Naive thymus-derived CD8-positive, alpha-beta T cell (primary cell): ENCODE measurements at places on chromosomes 7 and 10.

DNA sequence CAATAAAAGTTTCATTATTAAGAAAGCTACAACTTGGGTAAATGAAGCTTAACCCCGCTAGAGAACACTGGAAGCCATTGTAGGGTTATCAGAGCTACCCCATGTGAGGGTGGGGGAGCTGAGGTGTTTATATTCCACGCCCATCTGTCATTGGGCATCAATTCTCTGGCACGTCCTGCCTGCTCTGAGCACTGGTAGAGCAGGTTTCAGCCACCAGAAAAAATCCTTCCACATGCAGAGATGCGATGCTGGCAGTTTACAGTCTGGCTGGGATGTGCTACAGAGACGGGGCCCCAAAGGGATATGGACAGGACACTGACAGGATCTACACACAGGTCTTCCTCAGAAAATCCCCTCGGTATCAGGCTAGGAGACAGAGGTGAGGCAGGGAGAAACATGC lies 15.9 kb upstream of the RAPGEF5 start:
- no peaks in the 10 kb centered on the region for H3K4me1 ChIP-seq
- H3K27me3 ChIP-seq = no peaks in the 10 kb centered on the region
- no peak overlapping the region for H3K27ac ChIP-seq
- no peak overlapping the region for H3K4me3 ChIP-seq

GRCh38 chr7:140230516-140230860 lies 53.7 kb upstream of the KDM7A start:
- no peaks in the 10 kb centered on the region for H3K36me3 ChIP-seq
- H3K4me1 ChIP-seq = peaks cover 62% of the 10 kb centered on the region
- peak; percentile 81 for DNase-seq
- no peaks in the 10 kb centered on the region for H3K27me3 ChIP-seq

DNA sequence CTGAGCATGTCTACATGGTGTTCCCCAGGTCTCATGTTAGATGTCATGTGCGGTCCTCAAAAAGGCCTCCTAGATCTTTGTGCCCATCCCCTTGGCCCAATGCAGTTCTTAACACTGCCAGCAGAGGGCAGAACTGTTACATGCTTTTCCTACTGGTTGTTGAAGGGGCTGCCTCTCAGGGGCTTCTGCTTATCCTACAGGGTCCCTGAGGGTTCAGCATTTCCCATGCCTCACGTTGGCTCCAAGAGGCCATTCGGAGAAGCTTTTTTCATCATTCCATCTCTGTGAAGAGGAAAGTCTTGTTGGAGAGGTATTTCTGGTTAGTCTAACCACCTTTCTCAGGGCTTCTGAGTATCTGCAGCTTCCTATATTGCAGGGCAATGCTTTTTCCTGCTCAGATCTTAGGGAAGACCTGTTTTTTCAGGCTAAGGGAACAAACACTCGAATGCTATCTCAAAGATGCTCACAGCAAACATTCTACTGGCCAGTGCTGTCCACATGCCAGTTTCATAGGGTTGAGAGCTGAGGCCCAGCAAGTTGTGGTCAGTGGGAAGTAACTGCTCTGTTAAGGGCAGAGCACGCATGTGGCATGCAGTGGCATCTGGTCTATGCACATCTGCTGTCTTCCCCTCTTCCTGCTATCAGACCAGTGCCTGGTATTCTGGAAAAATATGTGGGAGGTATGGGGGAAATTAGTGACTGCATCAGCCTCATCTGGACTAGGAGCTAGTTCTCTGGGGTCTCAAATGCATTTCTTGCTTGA lies 31.5 kb downstream of the MBL2 start:
- no peaks in the 10 kb centered on the region for H3K36me3 ChIP-seq
- no peak overlapping the region for H3K27ac ChIP-seq
- DNase-seq = no peak
- H3K4me3 ChIP-seq = no peak overlapping the region
- H3K27me3 ChIP-seq = no peaks in the 10 kb centered on the region

- no peaks in the 10 kb centered on the region for H3K36me3 ChIP-seq
- DNase-seq = peak; percentile 66
- no peaks in the 10 kb centered on the region for H3K27me3 ChIP-seq
- no peak overlapping the region for H3K27ac ChIP-seq
These were observed 78.7 kb upstream of the C1GALT1 start for GRCh38 chr7:7103343-7104313.

DNA sequence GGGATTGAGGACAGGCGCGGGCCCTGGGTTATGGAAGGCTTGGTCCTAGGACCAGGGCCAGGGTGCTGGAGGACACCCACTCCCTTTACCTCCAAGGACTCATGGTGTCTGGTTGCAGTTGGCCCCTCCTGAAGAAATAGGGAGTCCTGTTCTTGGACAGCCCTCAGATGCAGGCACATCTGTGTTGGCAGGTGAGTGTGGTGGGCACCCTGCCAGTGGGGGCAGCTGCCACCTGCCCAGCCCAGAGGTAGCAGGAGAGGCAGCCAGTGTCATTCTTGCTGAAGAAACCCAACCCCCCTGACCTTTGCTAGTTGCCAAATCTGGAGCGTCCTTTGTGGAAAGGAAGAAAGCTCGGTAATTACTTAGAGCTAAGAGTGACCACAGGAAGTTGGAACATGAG lies 8.3 kb downstream of the GALNT17 start:
- no peak overlapping the region for H3K4me3 ChIP-seq
- no peaks in the 10 kb centered on the region for H3K36me3 ChIP-seq
- DNase-seq = no peak
- H3K27ac ChIP-seq = no peak overlapping the region

DNA sequence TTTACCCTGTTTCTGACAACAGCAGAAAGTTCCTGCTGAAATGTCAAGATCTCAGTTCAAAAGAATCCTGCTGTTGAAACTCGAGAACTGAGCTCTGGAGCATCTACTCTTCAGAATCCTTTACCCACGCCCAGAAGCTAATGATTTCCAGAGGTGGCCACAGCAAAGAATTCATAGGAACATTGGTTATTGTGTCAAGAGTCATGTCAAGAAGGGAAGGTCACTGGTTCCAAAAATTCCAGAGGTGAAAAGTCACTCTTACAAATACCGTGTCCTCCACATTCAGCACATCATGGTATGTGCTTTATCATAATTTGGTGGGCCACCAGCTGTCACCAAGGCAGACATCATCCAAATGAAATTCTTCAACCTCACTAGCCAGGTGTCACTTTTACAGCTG lies 394.4 kb upstream of the NPVF start:
- DNase-seq = no peak
- H3K27me3 ChIP-seq = no peaks in the 10 kb centered on the region
- no peaks in the 10 kb centered on the region for H3K36me3 ChIP-seq
- peaks cover 36% of the 10 kb centered on the region for H3K4me1 ChIP-seq

GRCh38 chr7:37482953-37483352 lies 34.3 kb upstream of the ELMO1 start:
- H3K27ac ChIP-seq = no peak overlapping the region
- no peak overlapping the region for H3K4me3 ChIP-seq
- DNase-seq = no peak
- no peaks in the 10 kb centered on the region for H3K4me1 ChIP-seq
- H3K27me3 ChIP-seq = peaks cover 21% of the 10 kb centered on the region

GRCh38 chr10:14010101-14010558 lies 320.6 kb downstream of the FRMD4A start:
- peaks cover 50% of the 10 kb centered on the region for H3K4me1 ChIP-seq
- H3K27ac ChIP-seq = peak overlapping the region; percentile 76
- peak overlapping the region; percentile 84 for H3K4me3 ChIP-seq
- DNase-seq = no peak
- H3K36me3 ChIP-seq = no peaks in the 10 kb centered on the region

DNA sequence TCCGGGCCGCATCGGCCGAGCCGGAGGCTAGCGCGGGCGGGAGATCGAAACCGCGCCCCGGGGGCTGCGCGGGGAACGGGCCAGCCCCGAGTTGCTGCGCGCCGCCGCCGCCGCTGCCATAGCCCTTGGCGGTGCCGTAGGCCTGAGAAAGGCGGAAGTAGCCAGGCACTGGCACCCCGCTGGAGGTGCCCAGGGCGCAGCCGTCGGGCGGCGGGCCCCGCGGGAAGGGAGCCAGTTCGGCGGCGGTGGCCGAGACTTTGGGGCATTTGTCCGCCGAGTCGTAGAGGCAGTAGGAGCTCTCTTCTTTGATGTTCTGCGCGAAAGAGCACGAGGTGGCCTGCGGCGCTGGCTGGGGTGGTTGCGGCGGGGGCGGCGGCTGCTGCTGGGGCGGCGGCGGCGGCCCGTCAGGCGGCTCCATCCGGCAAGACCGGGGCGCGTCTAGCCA lies 587 bp downstream of the HOXA10 start:
- H3K4me1 ChIP-seq = peaks cover 27% of the 10 kb centered on the region
- no peak overlapping the region for H3K27ac ChIP-seq
- DNase-seq = no peak
- peaks cover 7% of the 10 kb centered on the region for H3K36me3 ChIP-seq
- H3K27me3 ChIP-seq = peaks cover 64% of the 10 kb centered on the region

GRCh38 chr7:149022756-149023360 lies 5.4 kb downstream of the PDIA4 start:
- H3K4me3 ChIP-seq = no peak overlapping the region
- no peak for DNase-seq
- H3K27me3 ChIP-seq = no peaks in the 10 kb centered on the region
- H3K4me1 ChIP-seq = peaks cover 48% of the 10 kb centered on the region
- no peak overlapping the region for H3K27ac ChIP-seq

DNA sequence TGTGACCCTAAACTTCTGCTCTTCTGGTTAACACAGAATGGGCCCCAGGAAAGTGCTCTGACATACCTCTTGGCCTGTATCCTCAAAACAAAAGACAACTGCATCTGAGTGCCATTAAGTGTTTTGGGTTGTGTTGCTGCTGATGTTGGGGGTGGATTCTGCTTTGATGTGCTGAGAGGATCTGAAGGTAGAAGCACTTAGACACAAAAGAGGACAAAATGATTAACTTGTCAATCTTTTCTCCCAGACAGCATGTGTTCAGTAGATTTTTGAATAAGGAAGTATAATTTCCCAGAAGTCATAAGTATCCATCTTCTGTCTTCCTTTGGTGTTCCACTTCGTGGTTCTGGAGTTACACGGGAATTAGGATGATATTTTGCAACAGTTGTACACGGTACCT lies 16.1 kb upstream of the TMEM178B start:
- H3K36me3 ChIP-seq = peaks cover 5% of the 10 kb centered on the region
- no peak overlapping the region for H3K27ac ChIP-seq
- peaks cover 17% of the 10 kb centered on the region for H3K4me1 ChIP-seq

DNA sequence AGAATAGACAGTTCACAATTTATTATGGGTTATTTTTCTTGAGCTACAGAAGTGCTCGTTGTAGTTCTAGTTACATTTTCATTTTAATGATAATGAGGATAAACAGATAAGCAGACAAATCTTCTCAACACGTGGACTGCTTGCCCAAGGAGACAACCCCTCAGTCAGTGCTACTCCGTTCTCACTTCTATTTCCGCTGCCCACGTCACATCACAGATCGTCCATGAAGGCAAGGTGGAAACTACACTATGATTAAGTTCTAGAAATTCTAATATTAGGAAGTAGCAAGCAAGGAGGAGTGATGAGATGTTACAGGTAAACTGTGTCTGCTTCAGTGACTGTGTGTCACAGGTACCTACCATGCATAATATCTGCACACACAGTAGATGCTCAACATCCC lies 210.5 kb downstream of the CHCHD3 start:
- H3K27ac ChIP-seq = no peak overlapping the region
- H3K36me3 ChIP-seq = peaks cover 28% of the 10 kb centered on the region
- H3K4me1 ChIP-seq = peaks cover 15% of the 10 kb centered on the region
- no peak for DNase-seq
- H3K27me3 ChIP-seq = no peaks in the 10 kb centered on the region

- H3K27ac ChIP-seq = peak overlapping the region; percentile 72
- H3K27me3 ChIP-seq = peaks cover 18% of the 10 kb centered on the region
- H3K4me1 ChIP-seq = peaks cover 53% of the 10 kb centered on the region
- H3K36me3 ChIP-seq = no peaks in the 10 kb centered on the region
- no peak for DNase-seq
These were observed 290.8 kb downstream of the DNAJB6 start for GRCh38 chr7:157627646-157628045.

DNA sequence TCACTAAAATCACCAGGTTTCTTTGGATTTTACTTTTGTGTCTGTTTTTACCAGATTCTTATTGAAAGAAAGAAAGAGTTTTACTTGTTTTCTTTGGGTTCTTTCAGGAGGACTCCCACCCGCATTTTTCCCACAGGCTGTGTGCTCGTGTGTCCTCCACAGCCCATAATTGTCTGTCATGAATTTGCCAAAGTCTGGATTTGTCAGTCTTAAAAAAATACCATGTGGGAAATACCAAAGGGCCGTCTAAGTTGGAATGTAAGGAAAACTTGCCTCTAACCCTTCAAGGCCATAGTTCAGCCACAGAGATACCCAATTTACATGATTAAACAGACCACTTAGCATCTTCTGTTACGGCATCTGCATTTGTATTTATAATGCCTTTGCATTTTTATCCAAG lies 41.3 kb upstream of the INHBA start:
- H3K27me3 ChIP-seq = no peaks in the 10 kb centered on the region
- no peaks in the 10 kb centered on the region for H3K4me1 ChIP-seq
- no peak for DNase-seq
- H3K27ac ChIP-seq = no peak overlapping the region
- H3K4me3 ChIP-seq = no peak overlapping the region
- no peaks in the 10 kb centered on the region for H3K36me3 ChIP-seq

- H3K4me1 ChIP-seq = peaks cover 9% of the 10 kb centered on the region
- no peak for DNase-seq
- no peak overlapping the region for H3K27ac ChIP-seq
- no peaks in the 10 kb centered on the region for H3K27me3 ChIP-seq
- H3K36me3 ChIP-seq = no peaks in the 10 kb centered on the region
- no peak overlapping the region for H3K4me3 ChIP-seq
These were observed 26.4 kb upstream of the IL6 start for GRCh38 chr7:22700559-22701002.

GRCh38 chr10:132792796-132793195 lies 6.8 kb upstream of the NKX6-2 start:
- H3K36me3 ChIP-seq = no peaks in the 10 kb centered on the region
- H3K4me3 ChIP-seq = no peak overlapping the region
- no peak for DNase-seq
- H3K4me1 ChIP-seq = no peaks in the 10 kb centered on the region
- H3K27ac ChIP-seq = no peak overlapping the region

- H3K27ac ChIP-seq = no peak overlapping the region
- DNase-seq = no peak
- H3K4me1 ChIP-seq = no peaks in the 10 kb centered on the region
- no peaks in the 10 kb centered on the region for H3K36me3 ChIP-seq
These were observed 114.6 kb upstream of the RET start for GRCh38 chr10:42962110-42962901.

GRCh38 chr10:64080071-64080470 lies 558.9 kb downstream of the REEP3 start:
- H3K4me3 ChIP-seq = no peak overlapping the region
- no peak overlapping the region for H3K27ac ChIP-seq
- H3K4me1 ChIP-seq = no peaks in the 10 kb centered on the region

DNA sequence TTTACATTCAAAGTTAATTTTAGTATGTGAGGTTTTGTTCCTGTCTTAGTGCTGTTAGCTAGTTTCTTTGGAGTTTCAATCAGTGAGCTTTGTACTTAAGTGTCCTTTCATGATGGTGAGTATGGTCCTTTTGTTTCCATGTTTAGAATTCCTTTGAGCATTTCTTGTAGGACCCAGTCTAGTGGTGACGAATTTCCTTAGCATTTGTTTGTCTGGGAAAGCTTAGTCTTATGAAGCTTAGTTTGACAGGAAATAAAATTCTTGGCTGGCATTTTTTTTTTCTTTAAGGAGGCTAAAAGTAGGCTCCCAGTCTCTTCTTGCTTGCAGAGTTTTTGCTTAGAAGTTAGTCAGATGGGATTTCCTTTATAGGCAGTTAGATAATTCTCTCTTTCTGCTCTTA lies 209.2 kb upstream of the SEMA3C start:
- H3K27ac ChIP-seq = no peak overlapping the region
- H3K27me3 ChIP-seq = no peaks in the 10 kb centered on the region
- H3K4me1 ChIP-seq = no peaks in the 10 kb centered on the region
- H3K4me3 ChIP-seq = no peak overlapping the region

- H3K4me1 ChIP-seq = no peaks in the 10 kb centered on the region
- no peak overlapping the region for H3K4me3 ChIP-seq
- H3K27ac ChIP-seq = no peak overlapping the region
- no peak for DNase-seq
- no peaks in the 10 kb centered on the region for H3K36me3 ChIP-seq
- no peaks in the 10 kb centered on the region for H3K27me3 ChIP-seq
These were observed 759.4 kb downstream of the CNTNAP2 start for GRCh38 chr7:146875981-146876380.
